ENCODE measurements at places on chromosomes 3 and 15.
A peak's percentile ranks its signal among the peaks of the same experiment; 100 is the strongest.

- no peak for DNase-seq
These were observed 97.7 kb upstream of the ATP2B2 start for GRCh38 chr3:10602769-10603768.

- DNase-seq = no peak
These were observed 35.5 kb upstream of the ATP1B3 start for GRCh38 chr3:141840737-141841544.

GRCh38 chr15:89034305-89034704, 54.0 kb upstream of the ABHD2 start:
- no peak for DNase-seq

DNA sequence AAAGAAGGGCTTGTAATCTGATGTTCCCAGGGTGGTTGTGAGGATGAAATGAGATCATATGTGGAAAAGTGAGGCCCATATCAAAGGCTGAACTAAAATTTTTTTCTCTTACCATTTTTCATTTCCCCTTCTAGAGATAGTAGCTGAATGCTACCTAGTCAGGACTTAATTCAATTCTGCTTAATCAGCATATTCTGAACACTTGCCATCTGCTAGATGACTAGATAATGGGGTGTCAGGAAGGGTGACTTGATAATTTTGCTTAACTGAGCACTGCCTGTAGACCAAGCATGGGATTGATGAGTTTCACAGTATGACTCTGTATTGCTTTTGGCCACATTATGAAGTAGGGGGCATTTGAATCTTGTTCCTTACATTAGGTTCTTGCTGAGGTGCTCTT, 136.2 kb downstream of the CHST2 start:
- DNase-seq = no peak

DNA sequence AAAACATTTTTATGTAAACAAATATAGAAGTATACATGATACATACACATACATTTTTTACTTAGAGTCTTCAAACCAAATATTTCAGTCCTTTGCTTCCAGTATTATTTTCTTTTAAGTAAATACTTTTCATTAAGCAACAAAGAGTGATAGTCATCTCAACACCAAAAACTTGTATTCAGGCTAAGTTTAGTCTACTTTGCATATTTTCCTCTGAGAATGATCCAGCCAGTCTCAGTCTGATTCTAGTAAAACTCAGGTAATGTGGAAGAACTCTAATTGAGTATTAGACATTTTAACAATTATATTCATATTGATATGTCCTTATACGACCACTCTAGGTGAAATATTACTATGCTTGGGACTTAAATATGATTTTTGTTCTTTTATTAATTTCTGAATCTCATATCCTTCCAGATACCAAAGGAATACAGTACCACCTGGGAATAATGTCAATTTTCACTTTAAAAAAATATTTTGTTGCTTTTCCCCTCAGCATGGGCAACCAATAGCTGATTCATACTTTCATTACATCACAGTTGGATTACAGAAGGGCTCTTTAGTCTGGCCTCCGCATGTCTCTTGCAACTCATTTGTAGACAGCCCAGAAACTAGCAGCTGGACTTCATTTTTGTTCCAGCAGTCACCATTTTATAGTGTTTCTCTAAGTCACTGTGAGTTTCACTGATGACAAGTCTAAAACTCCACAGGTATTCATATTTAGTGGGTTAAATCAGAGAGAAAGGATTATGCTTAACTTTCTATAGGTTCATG, 390.4 kb downstream of the ZBTB20 start:
- DNase-seq = peak; percentile 23

GRCh38 chr3:168659015-168659414, 563.3 kb upstream of the GOLIM4 start:
- DNase-seq = no peak

GRCh38 chr3:9397906-9398699, 688 bp downstream of the SETD5 start:
- DNase-seq = no peak

- peak; percentile 74 for DNase-seq
These were observed 37.9 kb upstream of the TNFAIP8L3 start for GRCh38 chr15:51132384-51133139.

DNA sequence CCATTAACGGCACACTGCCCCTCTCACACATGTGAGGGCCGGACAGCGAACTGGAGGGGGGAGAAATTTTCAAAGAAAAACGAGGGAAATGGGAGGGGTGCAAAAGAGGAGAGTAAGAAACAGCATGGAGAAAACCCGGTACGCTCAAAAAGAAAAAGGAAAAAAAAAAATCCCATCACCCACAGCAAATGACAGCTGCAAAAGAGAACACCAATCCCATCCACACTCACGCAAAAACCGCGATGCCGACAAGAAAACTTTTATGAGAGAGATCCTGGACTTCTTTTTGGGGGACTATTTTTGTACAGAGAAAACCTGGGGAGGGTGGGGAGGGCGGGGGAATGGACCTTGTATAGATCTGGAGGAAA, 1.5 kb downstream of the SOX2 start:
- DNase-seq = no peak

DNA sequence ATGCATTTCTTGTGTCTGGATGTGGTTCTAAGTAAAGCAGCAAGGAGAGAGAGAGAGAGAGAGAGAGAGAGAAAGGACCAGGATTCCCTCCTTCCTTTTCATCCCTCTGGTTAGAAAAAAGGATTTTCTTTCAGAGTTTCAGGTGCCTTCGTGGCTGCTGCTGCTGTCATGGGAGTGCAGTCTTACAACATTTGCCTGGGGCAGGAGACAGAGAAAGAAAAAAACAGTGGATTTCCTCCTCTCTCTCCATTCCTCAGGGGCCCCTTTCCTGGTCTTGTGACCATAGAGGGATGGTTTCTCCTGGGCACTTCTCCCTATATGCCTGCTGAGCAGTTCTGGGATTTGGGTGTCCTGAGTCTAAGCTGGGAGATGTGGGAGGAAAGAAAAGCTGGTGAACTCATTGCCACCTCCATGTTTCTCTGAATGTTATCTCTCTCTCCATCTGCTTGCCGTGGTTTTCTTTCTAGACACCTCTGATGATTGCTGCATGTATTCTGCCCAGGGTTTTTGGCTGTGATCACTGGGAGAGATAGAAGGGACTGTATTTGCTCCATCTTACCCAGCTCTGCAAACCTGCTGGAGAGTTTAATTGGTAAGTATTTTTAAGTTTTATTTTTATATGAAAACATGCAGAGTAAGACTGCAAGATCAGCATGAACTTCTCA, 142.4 kb upstream of the RGMA start:
- no peak for DNase-seq

DNA sequence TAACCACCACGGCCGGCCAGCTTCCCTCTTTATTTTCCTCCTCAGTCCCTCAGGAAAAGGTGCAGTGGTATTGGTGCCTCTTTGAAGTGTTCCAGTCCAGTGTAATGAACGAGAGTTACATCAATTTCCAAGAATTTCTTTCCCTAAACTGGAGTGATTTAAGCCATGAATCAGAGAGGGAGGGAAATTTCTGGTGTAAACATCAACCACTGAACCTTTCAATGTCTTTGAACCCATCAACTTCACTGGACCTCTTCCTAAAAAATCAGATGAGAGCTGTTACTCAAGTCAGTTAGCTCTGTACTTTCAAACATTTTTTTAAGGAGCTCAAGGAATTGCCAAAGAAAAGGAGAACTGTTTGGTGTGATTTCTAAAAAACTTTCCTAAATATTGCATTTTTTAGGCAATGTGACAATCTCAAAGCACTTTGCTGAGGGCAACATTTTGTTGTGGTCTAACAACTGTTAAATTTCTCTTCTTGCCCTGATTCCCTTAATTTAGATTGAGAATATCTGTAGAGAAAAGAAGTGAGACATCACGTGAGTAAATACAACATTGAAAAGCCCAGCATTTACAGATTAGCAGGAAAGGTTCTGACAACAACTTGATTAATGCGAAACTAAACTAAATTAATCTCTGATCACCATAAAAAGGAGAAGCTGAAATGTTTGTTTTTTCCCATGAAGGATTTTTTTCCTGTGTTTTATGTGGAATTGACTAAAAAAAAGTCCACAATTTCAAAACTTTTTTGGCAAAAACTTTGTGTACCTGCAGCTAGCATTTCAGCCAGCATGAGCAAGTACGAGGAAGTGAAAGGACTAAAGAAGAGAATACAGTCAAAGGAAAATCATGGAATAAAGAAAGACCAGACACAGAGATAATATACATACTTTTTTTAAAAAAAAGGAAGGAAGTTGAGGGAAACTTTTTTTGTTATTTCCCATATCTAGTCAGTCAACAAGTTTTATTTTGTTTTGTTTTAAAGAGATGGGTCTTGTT, 9.1 kb upstream of the DAZL start:
- no peak for DNase-seq

DNA sequence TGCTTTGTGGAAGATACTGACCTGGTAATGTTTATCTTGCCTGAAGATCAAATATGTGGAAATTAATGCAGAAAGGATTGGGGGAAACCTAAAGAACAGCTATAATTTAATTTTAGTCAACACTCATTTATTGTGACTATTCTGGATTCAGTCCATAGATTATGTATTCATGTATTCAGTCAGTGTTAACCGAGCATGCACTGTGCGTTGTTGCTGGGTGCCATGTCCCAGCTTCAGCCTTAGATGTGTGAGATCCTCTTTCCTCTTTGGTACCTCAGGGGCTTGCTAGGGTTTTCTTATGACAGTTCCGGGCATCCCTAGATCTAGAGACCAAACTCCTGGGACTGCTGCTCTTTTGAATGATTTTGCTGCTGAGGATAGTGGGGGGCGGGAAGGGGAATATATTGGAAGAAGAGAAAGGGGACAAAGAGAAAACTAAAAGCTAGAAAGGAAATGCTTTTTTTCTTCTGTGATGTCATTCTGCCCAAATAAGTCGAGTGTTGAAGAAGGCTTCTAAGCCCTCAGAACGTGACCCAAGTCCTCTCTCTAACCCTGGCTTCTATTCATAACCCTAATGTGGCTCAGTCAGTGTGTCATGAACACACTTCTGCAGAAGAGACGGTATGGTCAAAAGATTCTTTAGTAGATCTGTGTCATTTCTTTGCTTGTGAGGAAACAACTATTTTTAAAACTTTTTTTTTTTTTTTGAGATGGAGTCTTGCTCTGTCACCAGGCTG, 33.5 kb downstream of the STARD9 start:
- DNase-seq = no peak

GRCh38 chr15:62297933-62298332, 132.8 kb upstream of the C2CD4B start:
- DNase-seq = no peak

GRCh38 chr3:137012097-137012501, 54.3 kb downstream of the IL20RB start:
- DNase-seq = peak; percentile 32

DNA sequence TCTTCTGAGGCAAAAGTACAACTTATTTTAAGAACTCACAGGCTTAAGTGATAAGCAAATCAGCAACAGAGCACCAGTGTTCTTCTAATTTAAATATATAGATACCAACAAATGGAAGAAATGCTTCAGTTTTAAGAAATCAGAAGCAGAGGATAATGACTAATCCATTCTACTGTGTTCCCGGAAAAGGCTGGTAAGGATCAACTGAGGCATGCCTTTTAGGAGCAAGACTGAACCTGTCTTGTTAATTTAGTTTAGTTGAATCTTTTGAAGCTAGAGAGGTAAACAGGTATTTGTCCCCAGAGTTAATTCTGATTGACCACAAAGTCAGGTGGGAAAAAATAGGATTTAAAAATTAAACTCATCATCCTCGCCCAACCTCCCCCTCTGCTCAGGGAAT, 51.8 kb downstream of the TAMM41 start:
- no peak for DNase-seq

GRCh38 chr3:16290007-16290826, 25.2 kb downstream of the OXNAD1 start:
- DNase-seq = peak; percentile 38

DNA sequence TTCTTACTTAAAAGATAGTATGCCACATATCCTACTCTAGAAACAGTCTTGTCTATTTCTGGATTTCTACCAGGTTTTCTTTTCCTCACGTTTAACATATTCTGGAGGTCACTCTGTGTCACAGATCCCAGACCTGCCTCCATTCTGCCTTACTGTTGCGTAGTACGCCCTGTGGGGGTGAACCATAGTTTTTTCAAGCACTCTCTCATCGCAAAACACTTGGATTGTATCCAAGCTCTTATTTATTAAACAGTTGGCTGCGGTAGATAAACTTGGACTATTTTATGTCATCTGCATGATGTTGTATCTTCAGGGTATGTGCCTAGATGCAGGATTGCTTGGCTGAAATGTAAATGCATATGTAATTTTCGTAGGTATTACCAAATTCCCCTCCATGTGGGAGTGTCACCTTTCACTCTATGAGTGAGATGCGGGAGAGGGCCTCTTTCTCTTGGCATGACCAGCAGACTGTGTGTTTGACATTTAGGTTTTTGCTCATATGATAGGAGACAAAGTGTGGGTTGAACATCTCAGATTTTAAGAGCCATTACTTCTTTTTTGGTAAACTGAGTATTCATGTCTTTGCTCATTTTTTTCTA, 55.8 kb downstream of the ABTB1 start:
- no peak for DNase-seq

- DNase-seq = no peak
These were observed 160.0 kb upstream of the TLE3 start for GRCh38 chr15:70257573-70258248.

DNA sequence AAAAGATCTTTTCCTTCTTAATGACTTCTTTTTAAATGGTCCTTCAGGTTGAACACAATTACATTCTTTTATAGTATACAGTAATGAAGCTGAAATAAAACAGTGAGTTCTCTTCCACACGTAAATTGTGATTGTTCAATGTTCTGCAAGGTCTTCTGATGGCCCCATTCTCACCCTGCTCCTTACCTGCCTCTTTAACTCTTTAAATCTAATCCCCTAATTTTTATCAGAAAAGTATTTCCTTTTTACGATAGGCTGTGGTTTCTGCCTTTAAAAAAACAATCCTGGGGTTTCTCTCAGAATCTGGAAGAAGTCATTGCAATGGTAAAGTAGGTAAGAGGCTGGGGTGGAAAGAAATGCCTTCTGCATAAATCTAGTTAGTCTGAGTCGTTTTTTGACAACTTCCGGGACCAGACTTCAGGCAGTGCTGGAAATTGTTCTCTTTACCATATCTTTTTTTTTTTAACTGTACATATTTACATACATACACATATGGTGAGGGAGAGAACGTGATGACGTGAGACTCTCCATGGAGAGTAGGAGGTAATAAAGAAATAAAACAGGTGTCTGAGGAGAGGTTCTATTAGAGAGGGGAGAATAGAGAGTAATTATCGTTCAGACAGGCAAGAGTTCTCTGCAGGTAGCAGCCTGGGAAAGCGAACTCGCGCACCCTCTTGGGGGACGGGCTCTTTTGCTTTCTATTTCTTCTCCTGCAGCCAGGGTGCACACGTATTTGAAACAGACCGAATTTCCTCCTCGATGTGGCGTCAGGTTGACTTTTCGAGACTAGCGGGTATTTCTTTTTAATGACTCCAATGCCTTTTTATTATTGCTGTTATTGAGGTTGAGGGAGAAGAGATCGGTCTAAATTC, at the start of gene SIDT1:
Gene SIDT1, plus strand, starts transcription at position 730 of the 872 bp plus-strand sequence. CDS start 467 bp downstream, outside the sequence.
- DNase-seq = no peak
